ENCODE measurements at places on chromosomes 5 and 9. TPM values are rescaled to one million over a fixed set of nuclear protein-coding genes. Genes with fewer than 3 reads are reported as not detected.

DNA sequence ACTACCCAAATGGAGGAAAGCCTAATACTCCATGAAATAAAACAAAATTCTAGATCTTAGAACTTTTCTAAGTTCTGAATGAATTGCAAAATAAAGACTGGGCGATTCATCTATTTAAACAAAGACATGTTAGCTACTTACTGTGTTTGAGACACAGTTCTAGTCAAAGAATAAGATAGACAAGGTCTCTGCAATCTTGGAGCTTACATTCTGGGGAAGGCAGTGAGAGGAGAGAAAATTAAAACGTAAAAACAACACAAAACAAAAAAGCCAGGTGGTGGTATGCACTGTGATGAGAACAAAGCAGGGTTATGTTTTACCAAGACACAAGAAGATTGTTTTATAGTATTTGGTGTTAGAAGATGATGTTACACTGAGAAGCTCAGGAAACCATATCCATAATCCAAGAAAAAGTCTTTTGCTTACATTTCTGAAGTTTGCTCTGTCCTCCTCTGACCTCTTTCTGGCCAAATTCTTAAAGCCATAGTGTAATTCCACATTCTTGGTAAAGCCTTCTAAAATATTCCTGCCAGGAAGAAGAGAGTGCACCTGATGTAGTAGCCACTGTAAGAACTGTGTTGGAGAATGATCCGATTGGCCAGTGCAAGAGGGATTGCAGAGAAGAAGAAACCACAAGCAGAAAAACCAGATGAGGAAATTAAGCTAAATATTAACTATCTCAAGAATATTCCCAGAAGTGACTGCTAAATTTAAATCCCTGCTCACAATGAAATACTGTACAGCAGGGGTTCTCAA is 218.4 kb downstream of the PCSK1 start:
- no peaks in the 10 kb centered on the region for H3K27me3 ChIP-seq
- H3K27ac ChIP-seq = peak overlapping the region; percentile 34
- H3K36me3 ChIP-seq = peaks cover 1% of the 10 kb centered on the region

- H3K36me3 ChIP-seq = no peaks in the 10 kb centered on the region
- H3K27ac ChIP-seq = no peak overlapping the region
- H3K4me1 ChIP-seq = no peaks in the 10 kb centered on the region
- DNase-seq = peak; percentile 73
- no peak overlapping the region for H3K4me3 ChIP-seq
These were observed 61.1 kb downstream of the BARX1 start for GRCh38 chr9:93893899-93894690.

The UAP1L1 gene
- total RNA-seq = 26.1 TPM

The OR1J2 gene
- not detected for total RNA-seq

GRCh38 chr5:80128141-80128540 is 93.0 kb downstream of the THBS4 start:
- H3K4me3 ChIP-seq = no peak overlapping the region
- no peaks in the 10 kb centered on the region for H3K36me3 ChIP-seq
- H3K27ac ChIP-seq = peak overlapping the region; percentile 72
- H3K27me3 ChIP-seq = no peaks in the 10 kb centered on the region

DNA sequence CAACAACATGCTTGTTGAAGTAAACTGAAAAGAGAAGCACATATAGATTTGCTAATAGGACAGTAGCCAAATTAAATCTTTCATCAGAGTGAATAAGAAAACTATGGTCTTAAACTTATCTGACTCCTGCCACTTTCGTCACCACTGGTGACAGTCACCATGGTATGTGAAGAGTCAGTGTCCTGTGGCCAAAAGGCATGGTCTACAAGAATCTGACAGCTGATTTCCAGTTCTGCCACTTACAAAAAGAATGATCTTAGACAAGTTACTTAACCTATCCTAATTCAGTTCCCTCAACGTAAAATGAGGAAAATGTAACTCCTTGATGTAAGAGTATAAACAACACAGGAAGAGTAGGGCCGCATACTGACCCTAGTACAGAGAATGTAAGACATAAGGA is 102.0 kb downstream of the LPAR1 start:
- H3K27ac ChIP-seq = peak overlapping the region; percentile 64
- H3K27me3 ChIP-seq = no peaks in the 10 kb centered on the region
- H3K4me3 ChIP-seq = no peak overlapping the region
- H3K36me3 ChIP-seq = peaks cover 12% of the 10 kb centered on the region
- H3K4me1 ChIP-seq = peaks cover 64% of the 10 kb centered on the region

Data from chondrocyte (in vitro differentiated cells).